CD8-positive, alpha-beta T cell (primary cell): ENCODE measurements at places on chromosomes 12 and 14.

DNA sequence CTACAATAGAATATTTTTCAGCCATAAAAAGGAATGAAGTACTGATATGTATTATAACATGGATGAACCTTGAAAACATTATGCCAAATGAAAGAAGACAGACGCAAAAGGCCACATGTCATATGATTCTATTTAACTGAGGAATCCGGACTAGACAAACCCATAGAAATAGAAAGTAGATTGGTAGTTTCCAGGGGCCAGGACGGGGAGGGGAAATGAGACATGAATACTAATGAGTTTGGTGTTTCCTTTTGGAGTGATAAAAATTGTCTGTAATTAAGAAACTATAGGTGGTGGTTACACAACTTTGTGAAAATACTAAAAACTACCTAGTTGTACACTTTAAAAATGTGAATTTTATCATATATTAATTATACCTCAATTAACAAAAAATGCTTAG is 247.6 kb downstream of the BCAT1 start:
- no peak for DNase-seq

- DNase-seq = no peak
Measured at GRCh38 chr12:272942-273341, 10.3 kb upstream of the SLC6A13 start.

DNA sequence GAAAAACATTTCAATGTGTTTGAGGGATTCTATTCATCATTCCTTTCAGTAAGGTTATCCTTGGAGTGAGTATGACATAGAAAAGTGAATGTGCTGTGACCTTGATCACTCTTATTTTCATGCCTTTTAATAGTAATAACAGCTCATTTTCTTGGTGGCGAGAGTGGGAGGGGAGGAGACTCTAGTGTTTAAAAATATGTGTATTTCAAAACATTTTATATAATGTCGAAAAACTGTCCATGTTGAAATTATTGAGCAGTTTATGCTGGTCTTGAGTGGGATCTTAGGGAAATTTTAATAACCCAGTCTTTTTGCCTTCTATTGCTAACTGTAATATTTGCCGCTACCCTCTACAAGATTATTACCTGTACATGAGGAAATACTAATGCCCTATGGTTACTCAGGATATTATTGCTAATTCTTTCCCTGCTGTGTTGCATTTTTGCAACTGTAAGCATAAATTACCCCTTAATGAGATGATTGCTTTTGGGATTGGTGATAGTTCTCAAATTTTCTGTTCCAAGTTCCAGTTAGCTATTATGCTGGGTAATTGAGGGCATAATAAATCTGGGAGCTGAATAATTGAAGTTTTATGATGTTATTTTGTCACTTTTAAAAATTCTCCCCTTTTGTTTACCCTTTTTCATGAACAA is 21.9 kb downstream of the ATF7IP start:
- no peak for DNase-seq

DNA sequence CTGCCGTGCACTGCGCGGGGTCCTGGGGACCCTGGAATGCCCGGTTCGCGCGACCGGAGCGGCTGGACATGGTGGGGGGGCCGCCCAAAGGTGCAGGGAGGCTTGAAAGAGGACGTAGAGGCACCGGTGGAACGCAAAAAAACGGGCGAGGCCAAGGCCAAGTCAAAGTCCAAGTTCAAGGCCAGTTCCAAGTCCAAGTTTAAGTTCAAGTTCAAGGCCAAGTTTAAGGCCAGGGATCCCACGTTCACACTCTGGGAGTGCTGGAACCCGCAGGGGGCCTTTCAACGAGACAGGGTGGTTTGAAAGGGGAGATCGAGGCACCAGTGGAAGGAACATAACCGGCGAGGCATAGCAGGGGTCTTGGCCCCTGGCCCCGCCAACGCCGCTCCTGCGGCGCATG is 317.6 kb downstream of the ALG10 start:
- no peak for DNase-seq

DNA sequence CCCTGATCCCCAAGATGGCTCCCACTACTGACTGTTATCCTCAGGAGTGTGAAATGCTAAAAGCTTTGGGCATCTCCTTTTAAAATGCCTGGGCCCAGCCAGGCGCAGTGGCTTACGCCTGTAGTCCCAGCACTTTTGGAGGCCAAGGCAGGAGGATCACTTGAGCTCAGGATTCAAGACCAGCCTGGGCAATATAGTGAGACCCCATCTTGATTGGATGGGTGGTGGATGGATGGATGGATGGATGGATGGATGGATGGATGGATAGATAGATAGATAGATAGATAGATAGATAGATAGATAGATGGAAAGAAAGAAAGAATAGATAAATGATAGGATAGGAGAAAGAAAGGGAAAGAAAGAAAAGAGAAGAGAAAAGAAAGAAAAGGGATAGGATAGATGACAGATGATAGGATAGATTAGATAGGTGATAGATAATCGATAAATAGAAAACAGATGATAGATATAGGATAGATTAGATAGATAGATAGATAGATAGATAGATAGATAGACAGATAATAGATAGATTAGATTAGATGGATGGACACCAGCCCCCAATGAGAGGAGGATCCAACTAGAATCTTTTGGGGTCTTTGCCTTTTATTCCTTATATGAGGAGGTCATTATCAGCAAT is 9.5 kb downstream of the P2RX4 start:
- DNase-seq = no peak

DNA sequence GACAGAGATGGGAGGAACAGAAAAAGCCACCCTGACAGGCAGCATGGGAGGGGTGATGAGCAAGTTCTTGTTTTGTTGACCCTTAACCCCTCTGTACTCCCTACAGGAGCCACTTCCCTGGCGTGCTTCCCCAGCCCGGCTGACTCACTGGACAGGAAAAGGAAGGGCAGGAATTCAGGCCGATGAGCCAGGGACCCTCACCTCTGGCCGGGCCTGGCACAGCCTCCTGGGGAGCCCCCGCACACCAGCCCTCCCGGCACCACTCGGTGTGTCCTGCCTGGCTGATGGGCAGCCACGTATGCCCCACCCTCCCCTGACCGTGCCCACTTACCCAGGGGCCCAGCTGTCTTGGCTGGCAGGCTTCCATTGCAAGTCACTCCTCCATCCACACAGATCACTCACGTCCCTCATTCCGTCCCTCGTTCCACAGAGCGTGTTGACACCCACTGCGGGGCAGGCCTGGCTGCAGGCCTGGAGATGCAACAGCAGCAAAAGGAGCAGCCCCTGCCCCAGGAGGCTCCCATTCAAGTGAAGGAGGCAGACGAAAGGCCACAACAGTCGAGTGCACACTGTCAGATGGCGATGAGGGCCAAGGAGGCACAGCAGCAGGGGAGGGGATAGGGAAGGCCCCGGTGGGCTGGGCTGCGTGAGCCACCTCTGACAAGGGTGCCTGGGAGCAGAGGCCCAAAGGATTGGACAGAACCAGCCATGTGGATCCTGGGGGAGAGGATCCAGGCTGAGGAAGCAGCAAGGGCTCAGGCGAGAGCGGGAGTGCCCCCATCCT is 19.7 kb upstream of the CD9 start:
- no peak for DNase-seq

GRCh38 chr12:127680516-127680915 is 586.5 kb upstream of the TMEM132C start:
- DNase-seq = no peak

- peak; percentile 34 for DNase-seq
Measured at GRCh38 chr14:89598548-89599186, 181.6 kb upstream of the FOXN3 start.

DNA sequence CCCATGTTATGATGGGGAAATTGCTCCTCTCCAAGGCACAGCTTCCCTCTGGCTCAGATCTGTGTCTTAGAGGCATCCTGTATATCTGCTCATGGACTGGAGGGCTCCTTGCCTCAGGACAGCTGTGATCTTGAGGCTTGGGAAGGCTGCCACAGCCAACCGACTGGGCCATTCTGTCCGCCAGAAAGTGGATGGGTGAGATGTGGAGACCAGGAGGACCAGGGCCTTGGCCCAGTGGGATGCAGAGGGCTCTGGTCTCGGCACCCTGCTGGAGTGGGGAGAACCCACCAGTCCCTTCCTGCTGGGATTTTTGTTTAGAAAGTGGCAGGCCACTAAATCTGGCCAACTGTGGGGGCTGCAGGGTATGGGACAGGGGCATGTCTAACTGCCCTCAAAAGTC is 148.6 kb downstream of the CALM1 start:
- no peak for DNase-seq

DNA sequence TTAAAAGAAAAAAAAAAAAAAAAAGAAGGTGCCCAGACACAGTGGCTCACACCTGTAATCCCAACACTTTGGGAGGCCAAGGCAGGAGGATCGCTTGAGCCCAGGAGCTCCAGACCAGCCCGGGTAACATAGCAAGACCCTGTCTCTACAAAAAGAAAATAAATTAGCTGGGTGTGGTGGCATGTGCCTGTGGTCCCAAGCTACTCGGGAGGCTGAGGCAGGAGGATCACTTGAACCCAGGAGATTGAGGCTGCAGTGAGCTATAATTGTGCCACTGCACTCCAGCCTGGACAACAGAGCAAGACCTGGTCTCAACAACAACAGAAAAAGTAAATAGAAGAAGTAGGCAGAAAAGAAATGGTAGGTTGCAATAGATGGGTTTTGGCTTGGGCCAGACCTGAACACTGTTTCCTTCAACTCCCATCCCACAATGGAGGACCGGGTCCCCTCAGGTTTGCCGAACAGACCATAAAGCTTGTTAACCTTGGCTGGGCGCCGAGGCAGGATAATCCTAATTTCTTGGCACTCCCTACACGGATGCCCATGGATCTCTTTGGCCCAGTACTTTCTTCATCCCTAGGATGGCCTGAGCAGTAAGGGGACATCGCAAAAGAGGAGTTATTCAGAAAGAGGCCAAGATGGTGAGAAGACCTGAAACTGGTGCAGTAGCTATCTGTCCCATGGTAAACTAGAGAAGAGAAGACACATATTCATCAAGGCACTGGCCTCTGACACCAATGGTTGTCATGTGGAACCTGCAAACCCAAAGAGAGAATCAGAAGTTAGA is 165.5 kb upstream of the CCND2 start:
- no peak for DNase-seq

- no peak for DNase-seq
Measured at GRCh38 chr12:53467082-53467481, 15.2 kb downstream of the PCBP2 start.

- DNase-seq = no peak
Measured at GRCh38 chr12:4307593-4308333, 13.2 kb upstream of the TIGAR start.

- DNase-seq = peak; percentile 72
Measured at GRCh38 chr12:6766651-6767349, 637 bp downstream of the PTMS start.

DNA sequence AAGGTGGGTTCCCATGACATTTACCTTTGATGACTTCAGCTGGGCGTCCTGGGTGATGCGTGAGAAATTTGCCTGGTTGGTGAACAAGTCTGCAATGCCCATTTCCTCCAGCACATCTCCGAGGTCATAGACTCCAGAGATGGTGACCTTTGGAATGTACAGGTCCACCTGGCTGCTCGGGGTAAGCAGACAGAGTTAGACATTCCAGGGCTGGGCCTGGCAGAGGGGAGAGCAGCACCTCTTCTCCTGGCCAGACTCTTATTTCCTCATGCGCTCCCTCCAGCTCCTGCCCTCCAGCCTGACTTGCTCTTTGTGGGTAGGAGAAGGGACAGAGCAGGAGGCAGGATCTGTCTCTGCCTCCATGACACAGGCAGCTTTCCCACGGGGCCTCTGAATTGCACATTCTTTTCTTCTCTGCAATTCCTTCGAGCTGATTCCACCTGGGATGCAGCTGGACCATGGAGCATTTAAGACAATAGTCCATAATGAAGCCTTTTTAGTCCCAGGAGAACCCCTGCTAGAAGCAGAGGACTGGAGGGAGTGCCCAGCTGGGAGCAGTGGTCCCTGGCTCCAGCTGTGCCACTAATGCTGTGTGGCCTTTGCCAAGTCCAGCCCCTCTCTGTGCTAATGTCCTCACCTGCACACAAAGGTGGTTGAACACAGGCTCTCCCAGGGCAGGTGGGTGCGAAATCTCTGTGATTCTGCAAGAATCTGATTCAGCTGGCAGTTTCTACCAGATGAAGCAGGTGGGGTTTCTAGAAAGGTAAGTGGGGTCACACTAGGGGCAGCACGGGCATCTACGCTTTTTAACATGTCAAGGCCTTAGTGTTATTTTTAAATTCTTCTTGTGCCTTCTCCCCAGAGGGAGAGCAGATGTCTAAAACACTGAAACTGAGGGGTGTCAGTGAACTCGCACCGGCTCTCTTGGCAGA is 13.2 kb upstream of the SERPINA10 start:
- DNase-seq = no peak

DNA sequence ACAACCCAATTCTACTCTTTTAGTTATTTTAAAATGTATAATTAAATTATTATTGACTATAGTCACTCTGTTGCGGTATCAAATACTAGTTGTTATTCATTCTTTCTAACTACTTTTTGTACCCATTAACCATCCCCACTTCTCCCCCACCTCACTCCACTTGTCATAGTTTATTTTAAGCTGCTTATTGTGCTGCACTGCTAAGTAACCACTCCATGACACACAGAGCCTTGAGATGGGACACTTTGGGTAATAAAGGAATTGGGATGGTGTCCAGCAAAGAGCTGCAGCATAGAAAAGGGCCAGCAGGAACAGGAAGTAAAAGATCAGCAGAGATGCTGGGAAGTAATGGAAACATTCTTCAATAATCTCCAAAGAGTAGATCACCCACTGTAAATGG is 123.0 kb downstream of the RPS29 start:
- DNase-seq = no peak

DNA sequence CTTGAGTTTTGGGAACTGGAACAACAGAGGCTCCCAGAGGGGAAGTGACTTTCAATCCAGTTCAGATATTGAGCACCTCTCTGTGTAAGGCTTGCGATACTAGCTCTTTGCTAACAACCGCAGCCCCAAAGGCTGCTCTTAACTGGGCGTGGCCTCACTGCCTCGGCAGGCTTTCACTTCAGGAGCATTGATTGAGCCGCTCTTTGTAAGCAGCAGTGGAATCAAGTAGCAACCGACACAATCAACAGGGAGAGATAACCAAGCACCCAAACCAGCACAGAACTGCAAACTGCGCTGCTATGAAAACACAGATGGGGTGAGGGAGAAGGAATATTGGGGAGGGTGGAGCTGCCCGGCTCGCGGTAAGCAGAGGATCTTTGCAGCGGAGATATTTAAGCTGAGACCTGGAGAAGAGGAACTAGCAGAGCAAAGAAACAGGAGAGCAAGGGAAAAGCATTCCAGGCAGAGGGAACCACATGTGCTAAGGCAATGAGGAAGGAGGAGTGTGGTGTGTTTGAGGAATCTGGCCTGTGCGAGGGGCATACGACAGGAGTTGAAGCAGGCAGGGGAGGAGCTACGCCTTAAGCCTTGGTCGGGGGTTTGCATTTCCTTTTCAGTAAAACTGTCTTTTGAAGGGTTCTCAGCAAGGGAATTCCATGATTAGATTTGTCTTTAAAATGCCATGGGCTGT is 17.3 kb upstream of the YY1 start:
- peak; percentile 59 for DNase-seq

GRCh38 chr12:19574601-19575000 is 135.3 kb downstream of the AEBP2 start:
- no peak for DNase-seq
